Cortex of kidney (tissue), 1 donor: ENCODE measurements at places on chromosomes 1 and 21.

DNA sequence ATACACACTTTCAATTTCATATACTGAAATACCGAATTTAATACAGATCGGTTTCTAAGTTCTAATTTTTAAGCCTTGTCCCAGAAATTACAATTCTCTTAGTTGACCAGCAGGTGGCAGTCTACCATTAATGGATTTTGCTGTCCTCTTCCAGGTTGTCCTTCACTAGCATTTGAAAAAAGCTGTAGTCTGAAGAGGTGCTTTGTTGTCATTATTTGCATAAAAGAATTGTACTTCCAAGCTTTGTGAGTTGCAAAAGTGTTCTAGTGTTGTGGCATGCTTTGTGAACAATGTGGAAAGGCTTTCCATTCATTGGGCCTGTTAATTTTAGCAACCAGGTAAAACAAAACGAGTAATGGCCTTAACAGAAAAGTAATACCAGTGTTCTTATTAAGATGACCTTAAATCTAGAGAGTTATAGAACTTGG, 193.6 kb downstream of the RPS6KC1 start:
- no peak for DNase-seq

DNA sequence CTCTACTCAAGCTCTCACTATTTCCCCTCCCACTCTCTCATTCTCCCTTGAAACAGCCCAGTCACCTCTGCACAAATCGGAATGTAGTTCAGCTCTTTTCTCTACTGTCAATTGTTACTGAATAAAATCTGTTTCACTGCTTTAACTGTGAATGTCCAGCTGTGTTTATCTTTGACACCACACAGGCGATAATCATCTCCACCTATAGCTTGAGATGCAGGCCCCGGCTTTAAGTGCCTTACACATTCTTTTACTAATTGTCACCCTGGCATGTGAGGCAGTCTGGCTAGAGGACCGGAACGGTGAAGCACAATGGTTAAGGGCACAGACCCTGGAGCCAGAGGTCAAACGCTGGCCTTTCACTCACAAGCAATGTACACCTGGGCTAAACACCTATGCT, 122.8 kb upstream of the C8B start:
- no peak for DNase-seq

DNA sequence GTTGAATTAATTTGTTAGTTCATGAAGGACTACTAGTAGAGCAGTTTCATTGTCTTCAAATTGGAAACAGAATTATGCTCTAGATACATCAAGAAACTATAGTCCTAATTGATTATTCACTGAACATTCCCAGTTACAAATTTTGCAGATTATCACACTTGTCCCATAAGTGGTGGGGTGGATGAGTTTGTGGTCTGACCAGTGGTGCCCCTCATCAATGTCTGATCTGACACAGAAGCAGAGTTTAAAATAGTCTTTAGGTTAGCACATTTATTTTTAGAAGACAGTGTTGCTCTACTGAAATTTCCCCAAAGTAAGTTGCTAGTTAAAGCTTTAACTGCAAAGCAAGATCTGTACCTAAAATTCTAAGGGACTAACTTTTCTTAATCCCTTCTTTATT, 42.9 kb downstream of the INKA2 start:
- DNase-seq = no peak

DNA sequence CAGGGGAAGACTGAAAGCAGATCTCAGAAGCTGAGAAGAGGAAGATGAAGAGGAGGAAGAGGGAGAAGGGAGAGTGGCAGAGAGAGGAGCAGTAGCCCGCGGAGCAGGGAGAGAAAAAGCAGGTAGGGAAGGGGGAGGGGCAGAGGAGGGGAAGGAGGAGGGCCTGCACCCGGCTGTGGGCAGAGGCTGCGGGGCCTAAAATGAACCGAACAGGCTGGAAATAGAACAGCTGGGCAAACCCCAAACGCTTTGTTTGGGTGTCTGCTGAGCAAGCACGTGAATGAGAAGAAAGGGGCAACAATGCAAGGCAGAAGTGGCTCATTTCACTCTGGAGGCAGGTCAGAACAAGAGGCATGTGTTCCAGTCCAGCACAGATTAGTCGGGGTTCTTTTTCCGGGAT, 33.5 kb downstream of the KCNC4 start:
- no peak for DNase-seq

DNA sequence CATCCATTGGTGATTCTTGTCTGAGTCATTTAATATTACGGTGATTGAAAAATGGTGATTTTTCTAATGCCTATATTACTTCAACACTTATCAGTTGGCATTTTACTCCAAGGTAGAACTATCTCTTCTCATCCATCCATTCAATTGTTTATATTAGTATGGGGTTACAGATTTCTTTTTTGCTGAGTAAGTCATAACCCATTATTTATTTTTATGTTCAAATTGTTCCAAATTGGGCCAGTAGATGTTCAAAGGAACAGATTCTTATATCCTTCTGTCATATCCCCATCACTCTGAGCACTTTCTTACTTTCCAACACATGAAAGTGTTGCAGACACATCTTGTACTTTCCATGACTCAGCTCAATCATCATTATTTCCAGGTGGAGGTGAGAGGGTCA, 466.8 kb upstream of the CAMK1G start:
- no peak for DNase-seq

DNA sequence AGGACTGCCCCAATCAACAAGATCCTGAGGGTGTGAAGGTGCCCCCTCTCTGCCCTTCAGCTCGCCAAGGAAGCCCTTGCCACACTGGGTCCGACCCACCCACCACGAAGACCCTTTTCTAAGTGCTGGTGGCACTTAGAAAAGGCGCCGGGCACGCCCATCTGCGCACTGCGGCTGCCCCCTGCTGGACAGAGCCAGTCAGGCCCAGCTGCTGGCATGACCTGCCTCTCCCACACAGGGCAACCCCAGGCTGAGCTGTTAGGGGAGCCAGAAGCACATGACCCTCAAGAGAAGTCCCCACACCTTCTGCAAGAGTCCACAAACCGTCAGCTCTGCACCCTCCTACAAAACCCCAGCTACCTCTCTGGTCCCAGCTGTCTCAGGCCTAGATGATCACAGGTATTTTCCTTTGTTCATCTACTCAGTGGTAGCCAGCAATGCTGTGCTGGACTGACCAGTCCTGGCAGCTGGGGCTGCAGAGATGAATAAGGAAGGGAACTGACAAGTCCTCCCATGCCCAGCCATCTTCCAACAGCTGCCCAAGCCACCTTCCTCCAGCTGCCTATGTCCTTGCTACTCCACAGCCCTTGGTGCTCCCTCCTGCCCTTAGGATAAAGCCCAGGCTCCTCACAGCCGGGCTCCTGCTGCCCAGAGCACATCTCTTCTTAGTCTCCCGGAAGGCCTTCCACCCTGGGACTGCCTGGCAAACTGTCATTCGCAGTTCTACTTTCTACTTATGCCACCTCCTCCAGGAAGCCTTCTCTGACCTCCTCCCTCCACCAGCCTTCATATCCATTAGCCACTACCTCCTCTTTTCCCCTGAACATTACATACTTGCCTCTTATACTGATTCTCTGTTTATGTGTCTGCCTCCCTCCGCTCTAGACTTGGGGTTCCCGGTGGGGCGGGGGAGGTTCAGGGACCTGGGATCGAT, 39.8 kb upstream of the ZC3H12A start:
- DNase-seq = no peak

DNA sequence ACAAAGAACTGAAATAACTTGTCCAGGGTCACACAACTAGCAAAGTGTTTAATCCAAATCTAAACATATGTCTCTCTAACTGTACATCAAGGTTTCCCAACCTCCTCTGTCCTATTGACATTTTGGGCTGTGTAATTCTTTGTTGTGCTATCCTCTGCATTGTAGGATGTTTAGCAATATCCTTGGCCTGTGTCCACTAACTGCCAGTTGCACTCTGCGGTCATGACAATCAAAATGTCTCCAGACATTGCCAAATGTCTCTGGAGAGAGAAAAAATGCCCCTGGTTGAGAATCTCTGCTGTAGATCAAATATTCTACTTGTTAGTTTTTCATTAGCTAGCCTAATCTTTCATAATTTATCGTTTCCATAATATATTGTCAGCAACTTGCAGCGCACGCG, 353.4 kb upstream of the NEGR1 start:
- no peak for DNase-seq

- DNase-seq = no peak
Measured at GRCh38 chr21:15210235-15210678, 145.5 kb upstream of the NRIP1 start.

GRCh38 chr1:228208831-228209551, 1.1 kb downstream of the OBSCN start:
- DNase-seq = no peak

- DNase-seq = no peak
Measured at GRCh38 chr1:198778049-198778448, 139.2 kb downstream of the PTPRC start.

DNA sequence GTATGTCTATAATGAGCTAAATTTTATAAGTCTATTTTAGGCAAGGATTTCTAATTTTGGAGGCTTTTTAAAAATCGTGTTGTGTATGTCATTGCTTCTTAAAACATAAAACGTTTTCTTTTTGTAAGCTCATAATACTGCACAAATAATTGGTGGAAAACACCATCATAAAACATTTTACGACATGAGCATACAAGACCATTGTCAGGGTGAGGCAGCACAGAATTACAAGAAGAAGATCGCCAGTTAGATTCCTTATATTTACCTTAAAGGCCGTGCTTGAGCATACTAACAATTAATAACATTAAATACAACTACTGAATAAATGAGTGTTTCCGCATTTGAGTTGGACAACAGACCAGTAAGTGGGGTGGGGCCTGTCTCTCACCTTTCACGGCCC, 19.1 kb upstream of the LMX1A start:
- no peak for DNase-seq

DNA sequence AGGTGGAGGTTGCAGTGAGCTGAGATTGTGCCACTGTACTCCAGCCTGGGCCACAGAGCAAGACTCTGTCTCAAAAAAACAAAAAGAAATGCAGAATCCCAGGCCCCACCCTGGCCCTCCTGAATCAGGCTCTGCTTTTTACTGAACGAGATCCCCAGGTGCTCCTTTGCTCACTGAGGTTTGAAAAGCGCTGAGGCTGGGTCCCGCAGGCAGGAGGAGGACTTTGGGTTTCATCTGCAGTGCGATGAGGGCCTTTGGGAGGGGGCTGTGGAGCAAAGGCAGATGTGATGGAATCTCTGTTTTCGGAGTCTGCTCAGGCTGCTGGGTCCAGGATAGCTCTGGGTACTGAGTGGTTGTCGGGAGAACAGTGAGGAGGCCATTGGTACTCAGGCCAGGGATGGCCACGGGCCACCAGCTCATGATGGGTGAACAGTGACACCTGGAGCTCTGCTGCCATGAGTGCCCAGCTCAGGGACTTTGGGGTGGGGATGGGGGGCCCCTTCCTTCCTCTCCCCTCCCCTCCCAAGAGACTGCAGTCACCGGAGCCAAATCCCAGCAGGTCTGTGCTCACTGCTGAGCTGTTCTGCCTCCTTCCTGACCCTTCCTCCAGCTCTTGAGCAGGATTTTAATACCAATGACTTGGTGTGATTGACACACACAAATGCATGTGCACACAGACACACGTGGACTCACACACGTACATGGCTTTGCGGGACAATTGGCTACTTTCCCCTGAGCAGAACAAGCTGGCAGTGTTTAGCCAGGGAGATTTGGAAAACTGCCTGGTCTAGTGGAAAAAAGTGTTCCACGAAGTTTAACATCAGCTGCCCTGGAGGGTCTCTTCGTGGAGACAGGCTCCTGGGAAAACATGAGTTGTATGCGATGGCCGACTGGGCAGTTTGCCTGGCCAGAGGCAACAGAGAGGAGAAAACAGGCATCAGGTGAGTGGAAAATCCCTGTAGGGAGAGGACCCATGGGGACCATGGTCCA, 3.6 kb upstream of the DHRS3 start:
- DNase-seq = no peak

GRCh38 chr1:208242941-208243526, 1.1 kb downstream of the PLXNA2 start:
- DNase-seq = no peak

GRCh38 chr1:159548126-159548525, 12.3 kb upstream of the OR10J5 start:
- no peak for DNase-seq
